Natural killer cell treated with Interleukin-12 subunit alpha and Interleukin-12 subunit beta and Interleukin-15 and Interleukin-18, amount 100 ng/mL, for 72 hours (primary cell): ENCODE measurements at places on chromosomes 2 and 18. TPM values are rescaled to one million over a fixed set of nuclear protein-coding genes. Genes with fewer than 3 reads are reported as not detected.

GRCh38 chr2:42762823-42763804, 821 bp downstream of the OXER1 start:
- H3K27ac ChIP-seq = no peak overlapping the region
- no peaks in the 10 kb centered on the region for H3K4me1 ChIP-seq
- H3K36me3 ChIP-seq = no peaks in the 10 kb centered on the region
- DNase-seq = no peak
- peak overlapping the region; percentile 61 for H3K4me3 ChIP-seq

DNA sequence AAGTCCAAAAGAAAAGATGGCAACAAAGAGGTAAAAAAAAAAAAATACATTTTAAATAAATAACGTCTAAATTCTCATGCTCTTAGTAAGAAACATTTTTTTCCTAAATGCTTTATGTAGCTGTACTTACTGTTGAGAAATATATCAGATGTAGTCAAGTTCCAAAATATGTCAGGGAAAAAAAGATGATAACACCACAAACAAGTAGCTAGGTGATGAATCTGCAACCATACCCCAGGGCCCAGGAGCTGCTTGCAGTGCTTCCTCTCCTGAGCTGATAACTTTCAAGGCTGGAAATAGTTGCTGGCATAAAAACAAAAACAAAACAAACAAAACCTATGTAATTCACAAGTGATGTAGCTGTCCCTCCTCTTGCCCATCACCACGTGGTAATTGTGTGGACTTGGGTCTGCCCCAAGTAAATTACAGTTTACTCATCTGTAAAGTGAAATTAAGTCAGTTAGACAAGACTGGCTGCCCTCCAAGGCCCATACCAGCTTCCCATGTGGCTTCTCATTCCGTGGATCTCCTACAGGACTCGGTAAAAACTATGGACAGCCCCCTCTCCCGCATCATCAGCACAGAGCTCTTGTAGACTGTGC, 82.6 kb downstream of the SP100 start:
- H3K4me3 ChIP-seq = peak overlapping the region; percentile 25
- H3K27me3 ChIP-seq = no peaks in the 10 kb centered on the region
- H3K4me1 ChIP-seq = peaks cover 42% of the 10 kb centered on the region
- peaks cover 46% of the 10 kb centered on the region for H3K36me3 ChIP-seq
- no peak for DNase-seq

- H3K4me1 ChIP-seq = no peaks in the 10 kb centered on the region
- no peak for DNase-seq
- peaks cover 4% of the 10 kb centered on the region for H3K27me3 ChIP-seq
- H3K36me3 ChIP-seq = no peaks in the 10 kb centered on the region
- H3K4me3 ChIP-seq = no peak overlapping the region
Observed at GRCh38 chr2:182224669-182225068, 202.2 kb downstream of the PDE1A start.

DNA sequence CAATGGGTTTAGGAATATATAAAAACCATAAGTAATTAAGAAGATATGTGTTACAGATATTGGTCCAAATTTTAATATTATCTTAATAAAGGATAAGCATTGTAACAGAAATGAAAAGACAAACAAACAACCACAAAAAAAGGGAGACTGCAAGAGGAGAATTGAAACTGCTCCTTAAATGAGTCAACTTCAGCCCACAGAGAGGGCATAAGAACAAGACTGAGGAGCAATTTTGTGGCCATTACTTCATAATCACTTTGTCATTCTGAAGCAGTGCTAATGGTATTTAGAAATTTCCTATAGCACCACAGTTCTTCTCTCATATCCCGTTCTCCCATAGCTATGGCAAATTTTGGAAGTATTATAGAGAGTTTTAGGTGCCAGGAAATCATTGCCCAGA, 193.2 kb upstream of the HNMT start:
- H3K4me1 ChIP-seq = no peaks in the 10 kb centered on the region
- no peak for DNase-seq
- H3K4me3 ChIP-seq = no peak overlapping the region
- H3K27ac ChIP-seq = no peak overlapping the region

DNA sequence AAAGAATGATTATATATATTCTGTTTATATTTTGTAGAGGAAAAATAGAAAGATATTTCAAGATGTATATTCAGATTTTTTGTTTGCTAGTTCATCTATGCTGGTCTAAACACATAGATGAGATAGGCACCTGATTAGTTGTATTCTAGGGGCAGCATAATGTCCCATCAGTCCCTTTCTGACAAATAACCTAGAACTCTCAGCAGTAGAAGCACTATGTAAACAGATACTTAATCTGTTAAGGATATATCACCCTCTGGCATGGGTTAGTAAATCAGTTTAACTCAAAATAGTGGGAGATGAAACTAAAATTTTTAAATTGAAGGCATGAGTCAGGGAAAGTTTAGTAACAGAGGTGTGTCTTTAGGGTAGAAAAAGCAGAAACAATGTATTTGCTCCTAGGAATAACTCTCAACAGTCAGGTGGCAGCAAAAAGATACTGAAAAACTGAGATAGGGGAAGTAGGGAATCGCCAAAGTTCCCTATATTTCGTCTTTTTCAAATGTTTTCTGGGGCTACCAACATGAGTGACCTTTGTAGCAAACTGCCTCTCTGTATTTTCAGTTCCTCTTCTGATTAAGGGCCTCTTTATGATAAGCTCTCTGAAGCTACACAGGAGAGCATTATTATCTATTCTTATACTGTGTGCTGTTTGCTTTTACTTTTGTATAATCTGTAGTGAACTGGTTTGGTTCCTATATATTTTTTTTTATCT, 5.7 kb downstream of the PPP1R1C start:
- H3K36me3 ChIP-seq = no peaks in the 10 kb centered on the region
- H3K27me3 ChIP-seq = no peaks in the 10 kb centered on the region
- H3K4me1 ChIP-seq = no peaks in the 10 kb centered on the region
- DNase-seq = no peak
- no peak overlapping the region for H3K4me3 ChIP-seq
- H3K27ac ChIP-seq = no peak overlapping the region

The DSG4 gene
- not detected for total RNA-seq
